ENCODE measurements at places on chromosomes 11 and 22.
A peak's percentile ranks its signal among the peaks of the same experiment; 100 is the strongest.

GRCh38 chr11:128451652-128452470, 135.5 kb downstream of the ETS1 start:
- DNase-seq = peak; percentile 75

DNA sequence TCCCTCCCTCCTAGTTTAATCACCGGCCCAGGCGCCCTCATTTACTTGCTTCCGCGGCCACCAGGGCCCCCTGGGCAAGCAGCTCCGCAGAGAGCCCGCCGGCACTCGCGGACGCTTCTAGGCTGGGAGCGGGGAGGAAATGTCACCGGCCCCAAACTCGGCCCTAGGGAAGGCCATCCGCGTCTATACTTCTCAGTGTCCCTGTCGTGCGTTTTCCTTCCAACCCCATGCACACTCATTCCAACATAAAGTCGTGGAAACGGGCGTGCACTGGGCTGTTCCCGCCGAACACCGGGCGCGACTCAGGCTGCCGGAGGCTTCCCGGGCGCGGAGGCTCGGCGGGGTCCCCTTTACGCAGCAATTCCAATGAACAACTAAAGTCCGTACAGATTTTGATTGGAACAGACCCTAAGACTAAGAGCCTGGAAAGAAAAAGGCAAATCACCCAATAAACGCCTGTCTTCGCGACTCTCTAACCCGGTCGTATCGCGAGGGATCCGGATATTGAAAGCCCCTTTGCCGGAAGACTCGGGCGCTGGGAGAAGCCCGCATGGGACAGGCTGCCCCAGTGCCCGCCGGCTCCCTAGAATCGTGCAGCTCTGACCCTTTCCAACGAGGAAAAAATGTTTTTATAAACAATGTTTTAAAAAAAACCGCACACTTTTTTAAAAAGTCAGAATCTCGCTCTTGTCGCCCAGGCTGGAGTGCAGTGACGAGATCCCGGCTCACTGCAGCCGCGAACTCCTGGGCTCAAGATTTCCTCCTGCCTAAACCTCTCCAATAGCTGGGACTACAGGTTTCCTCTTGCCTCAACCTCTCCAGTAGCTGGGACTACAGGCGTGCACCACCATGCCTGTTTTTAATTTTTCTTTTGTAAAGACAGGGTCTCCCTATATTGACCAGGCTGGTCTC, 1.3 kb upstream of the BARX2 start:
- DNase-seq = no peak

DNA sequence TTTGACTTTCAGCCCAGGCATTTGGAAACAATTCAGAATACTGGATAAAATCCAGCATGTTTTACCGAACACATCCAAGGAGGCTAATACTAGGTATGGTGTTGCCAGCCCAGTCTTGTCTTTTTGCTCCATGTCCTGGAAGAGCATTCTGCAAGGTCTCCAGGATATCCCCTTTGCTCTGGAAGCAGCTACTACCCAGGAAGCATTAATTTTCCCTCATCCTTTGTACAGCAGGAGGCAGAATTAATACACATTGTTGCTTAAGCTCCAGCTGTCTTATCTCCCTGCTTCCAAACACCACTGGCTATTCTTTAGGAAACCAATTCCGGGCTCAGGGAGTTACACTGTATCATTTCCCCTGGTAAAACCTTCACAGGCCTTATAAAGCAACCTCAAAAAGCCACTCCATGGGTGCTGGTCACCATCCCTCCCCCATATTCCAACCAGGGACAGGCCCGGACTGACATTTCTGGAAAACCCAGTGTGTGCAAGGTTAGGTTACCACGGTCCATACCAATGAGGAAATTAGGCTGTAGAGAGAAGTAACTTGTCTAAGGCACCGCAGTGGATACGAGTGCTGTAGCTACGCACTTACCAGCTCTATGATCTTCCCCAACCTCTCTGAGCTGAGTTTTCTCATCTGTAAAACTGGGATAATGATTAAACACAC, 1.5 kb upstream of the UBASH3B start:
- DNase-seq = no peak

DNA sequence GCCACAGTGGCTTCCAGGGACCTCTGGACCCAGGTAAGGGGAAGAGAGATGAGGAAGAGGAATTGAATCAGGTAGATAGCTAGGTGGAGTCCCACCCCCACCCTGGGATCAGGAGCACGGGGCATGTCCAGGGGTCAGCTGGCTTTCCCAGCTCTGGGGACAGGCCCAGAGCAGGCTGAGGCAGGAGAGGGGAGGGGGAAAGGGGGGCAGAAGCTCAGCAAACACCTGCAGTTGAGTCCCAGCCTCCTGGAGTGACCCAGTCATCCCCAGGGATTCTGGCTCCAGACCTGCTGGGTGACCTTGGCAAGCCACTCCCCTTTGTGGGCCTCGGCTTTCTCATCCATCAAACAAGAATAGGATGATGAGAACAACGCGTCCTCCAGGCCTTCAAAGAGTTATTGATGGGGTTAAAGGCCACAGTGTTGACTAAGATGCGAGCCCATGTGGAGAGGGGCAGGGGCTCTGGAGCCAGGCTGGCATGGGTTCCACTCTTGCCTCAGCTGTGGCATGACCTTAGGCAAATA, 16.0 kb downstream of the STARD10 start:
- no peak for DNase-seq

- no peak for DNase-seq
These were observed 28.3 kb upstream of the USP47 start for GRCh38 chr11:11813288-11813962.
